CD4-positive, alpha-beta T cell treated with Interleukin-10 for 1 hour (primary cell): ENCODE measurements at places on chromosomes 13 and 19.
A peak's percentile ranks its signal among the peaks of the same experiment; 100 is the strongest.

DNA sequence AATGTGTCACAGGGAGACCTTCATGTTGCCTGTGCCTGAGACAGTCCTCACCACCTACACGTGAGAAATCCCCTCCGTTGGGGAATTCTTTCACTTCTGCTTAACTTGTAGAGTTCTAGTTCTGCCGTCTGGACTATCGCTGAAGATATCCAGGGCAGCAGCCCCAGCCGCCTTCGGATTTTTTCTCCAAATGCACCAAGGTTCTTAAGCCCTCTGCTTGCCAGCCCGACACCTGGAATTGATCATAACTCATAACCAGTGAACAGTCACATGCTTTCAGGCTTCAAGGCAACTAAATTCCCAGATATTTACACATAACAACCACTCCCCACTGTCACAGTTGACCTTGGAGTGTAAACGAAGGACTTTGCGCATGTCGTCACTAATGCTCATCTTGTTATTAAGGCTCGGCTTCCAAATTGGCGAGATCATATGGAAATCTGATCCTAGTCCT is 114.4 kb downstream of the RAB20 start:
- DNase-seq, result no peak

DNA sequence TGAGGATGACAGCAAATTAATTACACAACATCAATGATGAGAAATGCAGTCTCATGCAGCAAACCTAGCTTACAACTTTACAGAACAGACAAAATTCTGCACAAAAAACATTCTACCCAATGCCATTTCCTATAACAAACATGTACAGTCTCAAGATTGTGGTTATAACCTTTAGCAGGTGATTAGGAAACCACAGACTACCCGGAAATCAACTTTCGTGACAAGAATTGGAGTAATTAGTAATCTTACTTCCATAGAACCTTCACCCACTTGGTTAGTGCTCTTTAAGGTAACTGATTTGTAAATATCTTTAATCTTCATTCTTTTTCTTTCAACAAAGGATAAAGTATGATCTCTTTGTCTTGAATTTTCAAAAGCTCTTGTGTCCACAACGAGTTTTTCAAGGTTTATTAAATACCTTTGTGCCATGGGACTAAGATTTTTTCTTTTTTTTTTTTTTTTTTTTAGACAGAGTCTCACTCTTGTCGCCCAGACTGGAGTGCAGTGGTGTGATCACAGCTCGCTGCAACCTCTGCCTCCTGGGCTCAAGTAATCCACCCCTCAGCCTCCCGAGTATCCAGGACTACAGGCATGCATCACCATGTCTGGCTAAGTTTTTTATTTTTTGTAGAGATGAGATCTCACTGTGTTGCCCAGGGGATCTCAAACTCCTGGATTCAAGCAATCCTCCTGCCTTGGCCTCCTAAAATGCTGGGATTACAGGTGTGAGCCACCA is 78.8 kb downstream of the MAP4K1 start:
- DNase-seq, result peak; percentile 73

DNA sequence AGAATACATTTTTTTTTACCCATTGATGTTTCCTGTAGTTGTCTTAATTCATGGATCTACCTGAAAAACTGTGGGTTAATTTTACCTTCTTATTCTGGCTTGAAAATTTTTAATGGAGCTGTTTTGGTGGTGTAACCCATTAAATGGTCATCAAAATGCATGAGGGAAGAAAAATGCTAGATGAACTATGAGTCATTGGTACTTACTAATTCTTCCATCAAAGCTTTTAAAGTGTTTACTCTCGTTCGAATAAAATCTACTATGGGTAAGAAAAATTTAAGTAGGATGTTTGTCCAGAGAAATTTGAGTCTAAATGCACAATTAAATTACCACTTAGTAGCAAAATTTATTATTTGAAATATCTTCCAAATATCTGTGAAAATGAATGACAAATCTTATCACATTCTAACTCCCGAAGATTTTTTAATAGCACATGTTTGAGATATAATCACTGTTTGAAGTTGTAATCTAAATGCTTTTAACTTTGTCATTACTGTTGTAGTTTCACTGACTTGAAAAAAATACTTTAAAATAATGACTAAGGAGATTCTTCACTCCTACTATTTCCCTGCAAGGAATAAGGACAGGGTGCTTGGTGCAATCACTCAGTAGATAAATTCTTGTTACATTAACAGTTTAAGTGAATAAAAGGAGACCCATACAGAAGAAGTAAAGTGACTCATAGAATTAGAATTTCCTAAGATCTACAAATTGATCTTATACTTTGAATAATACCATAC is 437.7 kb downstream of the IRS2 start:
- no peak for DNase-seq

DNA sequence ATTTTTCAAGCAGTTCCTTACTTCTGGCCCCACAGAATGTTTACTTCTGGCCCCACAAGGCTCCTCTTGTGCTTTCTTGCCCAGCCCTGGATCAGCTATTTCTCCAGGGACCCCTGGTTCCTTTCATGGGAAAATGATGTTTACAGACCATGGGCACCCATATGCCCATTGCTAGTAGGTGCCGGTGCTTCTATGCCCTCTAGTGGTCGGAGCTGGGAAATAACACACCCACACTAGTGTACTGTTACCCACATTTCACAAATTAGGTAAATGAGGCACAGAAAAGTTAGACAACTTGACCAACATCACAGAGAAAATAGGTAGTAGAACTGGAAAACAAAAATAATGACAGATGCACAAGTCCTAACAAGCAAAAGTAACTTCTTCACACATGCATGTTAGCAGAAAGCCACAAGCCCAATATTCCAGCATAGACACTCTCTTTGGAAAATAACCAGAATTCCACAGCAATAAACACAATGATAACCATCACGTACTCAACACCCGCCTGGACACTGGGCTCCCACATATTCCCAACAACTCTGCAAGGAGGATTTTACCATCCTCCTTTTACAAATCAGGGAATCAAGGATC is 1.3 kb upstream of the CEACAM6 start:
- DNase-seq, result peak; percentile 76

GRCh38 chr19:11721681-11722080 is 17.1 kb downstream of the ZNF823 start:
- no peak for DNase-seq

DNA sequence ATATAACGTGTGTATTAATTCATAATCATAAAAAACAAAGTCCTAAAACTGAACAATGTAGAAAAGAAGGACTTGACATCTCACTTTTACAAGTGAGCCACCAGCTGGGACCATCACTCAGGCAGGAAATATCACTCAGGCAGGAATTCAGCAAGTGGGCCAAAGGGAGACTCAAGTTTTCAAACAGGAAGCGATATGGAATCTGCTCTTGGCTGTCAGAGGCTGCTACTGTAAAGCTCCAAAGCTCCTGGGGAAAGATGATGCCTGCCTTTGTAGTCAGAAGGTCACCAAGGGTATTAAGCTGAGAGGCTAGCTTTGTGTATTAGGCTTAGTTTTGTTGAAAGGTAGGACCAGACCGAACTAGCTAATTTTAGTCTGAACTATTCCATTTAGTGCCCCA is 5.5 kb upstream of the AKAP11 start:
- DNase-seq, result no peak

GRCh38 chr13:82698383-82698782 is 1183.9 kb downstream of the SLITRK1 start:
- no peak for DNase-seq

DNA sequence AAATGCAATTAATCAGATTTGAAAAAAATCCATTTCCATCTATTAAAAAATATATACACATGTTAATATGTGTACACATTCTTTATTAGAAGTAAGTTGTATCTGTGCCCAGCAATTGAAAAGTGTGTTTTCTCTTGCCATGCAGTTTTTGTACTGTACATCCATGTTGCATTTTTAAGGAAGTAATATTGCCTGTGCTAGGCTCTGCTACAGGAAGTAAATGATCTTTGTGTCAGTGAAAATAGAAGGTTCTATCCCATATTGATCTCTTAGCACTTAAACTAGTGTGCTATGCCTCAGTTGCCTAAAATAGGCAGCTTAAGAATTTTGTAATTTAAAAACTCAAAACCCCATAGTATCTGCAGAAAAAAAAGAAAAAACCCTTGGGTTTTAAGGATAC is 122.5 kb downstream of the CDK8 start:
- DNase-seq, result no peak

DNA sequence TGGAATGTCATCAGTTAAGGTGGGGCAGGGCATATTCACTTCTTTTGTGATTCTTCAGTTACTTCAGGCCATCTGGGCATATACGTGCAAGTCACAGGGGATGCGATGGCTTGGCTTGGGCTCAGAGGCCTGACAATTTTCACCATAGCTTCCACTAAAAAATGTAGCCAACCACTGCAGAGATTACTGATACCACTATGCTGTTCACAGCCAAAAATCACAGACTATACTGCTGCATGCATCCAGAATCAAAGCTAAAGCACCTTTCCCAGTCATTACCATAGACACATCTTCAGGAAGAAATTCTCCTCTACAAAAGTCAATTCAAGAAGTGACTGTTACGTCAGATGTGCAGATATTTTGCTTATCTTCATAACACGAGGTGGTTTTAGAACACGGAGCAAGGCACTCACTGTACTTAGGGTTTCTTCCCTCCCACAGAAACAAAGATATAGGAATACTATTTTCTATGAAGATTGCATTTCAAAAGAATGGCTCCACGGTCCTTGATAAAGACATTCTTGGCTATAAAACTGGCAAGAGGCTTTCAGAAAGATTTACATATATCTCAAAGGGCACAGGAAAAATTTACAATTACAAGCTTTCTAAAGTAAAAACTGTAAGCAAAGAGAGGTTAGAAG is 1556.6 kb upstream of the PRR20A start:
- no peak for DNase-seq

GRCh38 chr13:43475140-43475539 is 311.6 kb downstream of the ENOX1 start:
- no peak for DNase-seq

GRCh38 chr13:51177188-51177587 is 45.0 kb upstream of the FAM124A start:
- no peak for DNase-seq

GRCh38 chr13:74134221-74134776 is at the start of gene KLF12:
Gene KLF12 (minus strand): TSS chr13:74134404.
- DNase-seq, result peak; percentile 96

GRCh38 chr13:105878119-105878700 is 657.3 kb downstream of the EFNB2 start:
- DNase-seq, result no peak

DNA sequence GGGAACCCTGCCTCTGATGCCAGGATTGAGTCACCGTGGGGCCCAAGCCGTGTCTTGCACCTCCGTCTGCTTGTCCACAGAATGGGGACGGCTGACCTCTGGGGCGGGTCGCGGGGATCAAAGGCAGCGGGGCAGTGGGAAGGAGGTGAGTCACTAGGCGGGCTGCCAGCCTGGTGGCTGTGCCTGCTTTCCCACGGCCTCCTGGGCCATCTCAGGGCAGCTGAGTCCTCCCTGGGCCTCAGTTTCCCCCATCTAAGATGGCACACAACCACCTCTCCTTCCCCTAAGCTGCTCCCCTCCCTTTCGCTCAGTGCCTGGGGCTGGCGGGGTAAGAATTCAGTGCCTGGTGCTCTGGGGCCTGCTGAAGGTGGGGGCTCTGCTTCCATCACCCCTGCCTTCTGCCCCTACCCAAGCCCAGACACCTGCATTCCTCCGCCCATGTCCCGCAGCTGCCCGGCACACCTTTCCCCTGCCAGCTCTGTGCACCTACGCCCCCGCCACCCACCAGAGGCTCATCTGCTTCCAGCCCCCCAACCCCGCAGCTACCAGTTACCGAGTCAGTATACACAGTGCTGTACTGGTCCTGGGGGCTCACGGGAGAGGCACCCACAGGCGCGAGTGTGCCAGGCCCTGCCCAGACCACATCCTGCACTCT is 3.5 kb downstream of the MKNK2 start:
- DNase-seq, result peak; percentile 34

DNA sequence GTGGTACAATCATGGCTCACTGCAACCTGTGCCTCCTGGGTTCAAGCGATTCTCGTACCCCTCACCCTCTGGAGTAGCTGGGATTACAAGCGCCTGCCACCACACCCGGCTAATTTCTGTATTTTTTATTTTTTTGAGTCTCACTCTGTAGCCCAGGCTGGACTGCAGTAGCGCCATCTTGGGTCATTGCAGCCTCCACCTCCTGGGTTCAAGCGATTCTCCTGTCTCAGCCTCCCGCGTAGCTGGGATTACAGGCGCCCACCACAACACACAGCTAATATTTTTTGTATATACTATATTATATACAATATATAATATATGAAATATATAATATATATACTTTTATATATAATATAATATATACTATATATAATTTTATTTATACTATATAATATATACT is 52.5 kb downstream of the COLGALT1 start:
- DNase-seq, result no peak

DNA sequence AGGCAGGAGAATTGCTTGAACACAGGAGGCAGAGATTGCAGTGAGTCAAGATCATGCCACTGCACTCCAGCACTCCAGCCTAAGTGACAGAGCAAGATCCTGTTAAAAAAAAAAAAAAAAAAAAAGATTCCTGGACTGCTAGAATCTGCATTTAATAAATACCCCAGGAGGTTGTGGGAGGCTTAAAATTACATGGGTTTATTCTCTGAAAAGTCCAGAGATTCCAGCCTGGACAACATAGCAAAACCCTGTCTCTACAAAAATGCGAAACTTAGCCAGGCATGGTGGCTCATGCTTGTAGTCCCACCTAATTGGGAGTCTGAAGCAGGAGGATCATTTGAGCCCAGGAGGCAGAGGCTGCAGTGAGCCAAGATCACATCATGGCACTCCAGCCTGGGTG is 9.5 kb upstream of the SLC1A5 start:
- DNase-seq, result no peak

- peak; percentile 27 for DNase-seq
These were observed 167.1 kb downstream of the LMO7 start for GRCh38 chr13:75803164-75803611.

- DNase-seq, result no peak
These were observed 1.6 kb downstream of the NBEA start for GRCh38 chr13:34943436-34944273.

DNA sequence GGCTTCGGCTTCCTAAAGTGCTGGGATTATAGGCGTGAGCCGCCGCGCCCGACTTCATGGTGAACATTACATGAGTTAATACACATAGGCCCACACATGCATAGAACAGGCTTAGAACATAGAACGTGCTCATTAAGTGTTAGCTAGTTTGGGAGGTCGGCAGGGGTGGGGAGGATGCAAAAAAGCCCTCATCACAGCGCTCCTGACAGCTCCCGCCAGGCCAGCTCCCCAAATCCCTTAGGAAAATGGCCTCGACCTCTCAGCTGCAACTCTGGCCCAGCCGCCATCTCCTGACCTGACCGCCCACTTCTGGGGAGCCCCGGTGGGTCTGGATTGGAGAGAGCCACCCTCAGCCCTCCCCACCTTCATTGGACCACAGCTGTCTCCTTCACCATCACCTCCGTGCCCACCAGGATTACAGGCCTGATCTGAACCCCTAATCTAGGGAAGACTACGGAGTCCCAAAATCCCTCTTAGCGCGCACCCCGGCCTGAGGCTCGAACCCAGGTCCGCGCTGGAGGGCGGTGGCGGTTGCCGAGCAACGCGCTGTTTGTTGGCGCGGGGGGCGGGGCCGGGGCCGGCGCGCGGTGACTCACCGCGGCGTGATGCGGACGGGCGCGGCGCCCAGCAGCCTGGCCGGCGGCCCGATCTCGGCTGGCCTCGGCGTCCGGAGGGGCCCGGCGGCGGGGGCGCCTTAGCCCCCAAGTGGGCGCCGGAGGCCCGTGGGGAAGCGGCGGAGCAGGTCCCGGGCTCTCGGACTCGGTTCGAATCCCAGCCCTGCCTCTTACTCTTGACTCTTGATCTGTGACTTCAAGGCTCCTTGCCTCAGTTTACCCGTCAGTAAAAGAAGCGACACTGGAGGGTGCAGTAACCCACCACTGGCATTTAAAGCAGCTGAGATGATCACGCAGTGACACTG is 26.7 kb upstream of the NANOS3 start:
- peak; percentile 83 for DNase-seq
